ENCODE measurements at places on chromosomes 4 and X. TPM values are rescaled to one million over a fixed set of nuclear protein-coding genes. Genes with fewer than 3 reads are reported as not detected.

IL1RAPL2 gene
- 0.73 TPM for total RNA-seq

SLC6A14 gene
- total RNA-seq = 0.13 TPM

RS1 gene
- 0.20 TPM for total RNA-seq

MAPK10 gene
- total RNA-seq = 59.4 TPM

CT45A1 gene
- total RNA-seq = 0.34 TPM

VSIG4 gene
- total RNA-seq = not detected

CXCL5 gene
- 0.17 TPM for total RNA-seq

- no peak for ATAC-seq
Observed at GRCh38 chrX:151609222-151609621, 45.7 kb downstream of the PASD1 start.

- no peak for ATAC-seq
Observed at GRCh38 chr4:176123710-176124407, 58.2 kb downstream of the WDR17 start.

DNA sequence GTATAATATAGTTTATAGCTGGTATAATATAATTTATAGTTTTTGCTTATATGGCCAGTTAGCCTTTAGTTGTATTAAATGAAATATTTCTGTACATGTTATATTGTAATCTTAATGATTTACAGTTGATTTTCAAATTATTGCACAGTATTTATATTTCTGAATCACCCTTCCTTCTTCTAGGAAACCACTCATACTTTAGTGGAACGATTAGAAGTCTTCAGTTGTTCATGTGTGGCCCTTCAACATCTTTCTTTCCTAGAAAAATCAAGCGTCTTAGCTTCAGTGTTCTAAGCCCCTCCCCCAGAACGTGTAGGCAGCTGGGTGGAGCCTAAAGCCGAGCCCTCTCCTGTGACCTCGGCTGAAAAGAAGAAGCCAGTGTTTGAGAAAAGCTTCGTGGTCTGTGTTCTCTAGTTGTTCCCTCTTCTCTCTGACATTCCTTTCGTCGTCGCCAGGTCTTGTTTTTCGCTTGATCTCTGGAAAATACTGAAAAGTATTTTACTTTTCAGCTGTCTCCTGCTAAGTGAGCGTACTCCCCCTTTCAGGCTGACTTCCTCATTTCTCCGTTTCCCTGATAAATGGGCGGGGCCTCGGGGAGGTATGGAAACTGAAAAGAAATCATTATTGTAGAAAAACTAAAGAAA, at the start of gene C4orf33:
C4orf33 (plus strand) TSS at position 342 of the 644 bp plus-strand sequence. CDS start 6,459 bp downstream, outside the sequence.
- no peak for ATAC-seq

DNA sequence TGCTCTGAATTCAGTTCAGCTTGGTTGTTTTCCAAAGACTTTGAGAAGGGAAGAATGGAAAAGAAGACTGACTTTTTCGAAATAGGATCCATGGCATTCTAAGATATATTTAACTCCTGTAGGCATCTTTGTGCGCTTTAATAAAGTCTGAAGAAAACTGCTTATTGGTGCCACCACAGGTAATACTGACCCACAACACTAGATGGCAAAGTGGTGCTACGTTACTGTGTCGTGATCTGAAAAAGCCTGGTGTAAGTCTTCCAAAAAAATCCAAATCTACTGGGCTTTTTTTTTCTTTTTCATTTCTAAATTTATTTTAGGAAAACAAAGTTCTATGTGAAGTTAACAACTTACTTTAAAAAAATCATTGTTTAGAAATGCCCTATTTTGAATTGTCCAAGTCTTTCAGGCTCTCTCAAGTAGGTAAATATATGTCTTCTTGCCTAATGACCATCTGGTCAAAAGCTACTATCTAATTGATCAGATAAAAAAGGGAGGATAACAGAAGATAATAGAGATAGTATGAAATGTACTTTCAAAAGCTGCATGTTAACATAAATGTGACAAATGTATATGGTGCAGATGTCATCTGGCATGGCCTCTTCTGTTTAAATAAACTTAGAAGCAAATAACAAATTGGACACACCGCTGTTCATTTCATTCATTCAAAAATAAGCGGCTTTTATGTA, 47.0 kb upstream of the MID1IP1 start:
- no peak for ATAC-seq

DNA sequence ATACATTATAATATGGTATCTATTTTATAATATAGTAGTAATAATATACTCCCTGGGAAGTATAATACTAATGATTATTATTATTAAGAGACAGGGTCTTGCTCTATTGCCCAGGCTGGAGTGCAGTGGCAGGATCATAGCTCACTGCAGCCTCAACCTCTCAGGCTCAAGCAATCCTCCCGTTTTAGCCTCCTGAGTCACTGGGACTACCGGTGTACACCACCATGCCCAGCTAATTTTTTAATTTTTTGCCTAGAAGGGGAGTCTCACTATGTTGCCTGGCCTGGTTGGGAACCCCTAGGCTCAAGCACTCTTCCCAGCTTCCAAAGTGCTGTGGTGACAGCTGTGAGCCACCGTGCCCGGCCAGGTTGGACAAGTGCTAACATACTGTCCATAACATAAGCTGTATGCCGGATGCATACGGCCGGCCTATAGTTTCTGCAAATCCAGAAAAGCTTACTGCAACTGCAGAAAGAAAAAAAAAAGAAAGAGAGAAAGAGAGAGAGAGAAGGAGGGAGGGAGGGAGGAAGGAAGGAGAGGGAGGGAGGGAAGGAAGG, 94.2 kb upstream of the PPP2R3B start:
- ATAC-seq = no peak

- no peak for ATAC-seq
Observed at GRCh38 chrX:121052122-121052521, 4.7 kb downstream of the GLUD2 start.

GRCh38 chr4:42396752-42397634, at the start of gene SHISA3:
TSS of gene SHISA3 (plus strand) at chr4:42397488. CDS start at chr4:42398057, 569 bp downstream.
- peak; percentile 44 for ATAC-seq

DNA sequence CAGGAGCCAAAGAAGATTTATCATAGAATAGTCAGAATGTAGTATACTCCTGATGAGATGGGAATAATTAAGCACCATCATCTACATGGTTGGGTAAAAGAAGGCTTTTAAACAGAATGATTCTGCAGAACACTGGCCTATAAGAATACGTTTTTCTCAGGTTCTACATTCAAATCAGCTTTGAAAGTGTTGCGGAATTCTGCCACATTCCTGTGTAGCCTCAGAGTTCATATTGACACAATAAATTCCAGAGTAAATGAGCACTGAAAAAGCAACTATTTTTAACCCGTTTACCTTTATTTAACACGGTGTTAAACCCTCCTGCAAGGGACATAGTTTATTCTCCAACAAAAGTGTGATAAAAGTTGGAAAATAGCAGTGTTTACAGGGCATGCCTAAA, 950.2 kb upstream of the SLIT2 start:
- no peak for ATAC-seq

- no peak for ATAC-seq
Observed at GRCh38 chrX:108435261-108435660, 3.0 kb downstream of the COL4A6 start.

GRCh38 chr4:7904952-7905915, 34.4 kb downstream of the AFAP1 start:
- ATAC-seq = peak; percentile 73

GRCh38 chrX:152897222-152898131, at the start of gene ZNF185:
TSS of gene ZNF185 (plus strand) at chrX:152898067. CDS start at chrX:152914490, 16,423 bp downstream.
- peak; percentile 72 for ATAC-seq

DNA sequence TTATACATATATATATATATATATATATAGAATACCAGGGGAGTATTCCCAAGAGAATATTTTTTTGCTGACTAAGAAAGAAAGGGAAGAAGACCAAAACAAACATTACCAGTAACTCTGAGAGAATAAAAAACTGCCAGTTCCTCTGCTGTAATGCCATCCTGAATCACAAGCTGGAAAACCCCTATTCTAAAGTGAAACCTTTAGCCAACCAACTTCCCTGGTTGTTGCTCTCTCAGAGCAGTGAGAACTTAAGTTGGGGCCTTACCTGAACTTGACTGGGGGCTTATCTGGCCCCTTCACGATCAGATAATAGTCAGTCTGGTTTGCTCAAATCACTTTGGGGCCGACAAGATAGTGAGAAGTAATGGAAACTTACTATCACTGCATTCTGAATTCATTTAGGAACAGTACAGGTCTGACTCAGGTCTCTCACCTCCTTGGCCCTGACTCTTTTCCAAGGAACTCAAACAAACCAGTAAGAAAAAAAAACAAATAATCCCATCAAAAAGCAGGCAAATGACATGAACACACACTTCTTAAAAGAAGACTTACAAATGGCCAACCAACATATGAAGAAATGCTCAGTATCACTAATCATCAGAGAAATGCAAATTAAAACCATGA, 62.5 kb downstream of the CD40LG start:
- ATAC-seq = no peak

GRCh38 chr4:107669068-107669467, 51.0 kb downstream of the PAPSS1 start:
- ATAC-seq = no peak

Data from motor neuron (in vitro differentiated cells).